Activated naive CD4-positive, alpha-beta T cell treated with anti-CD3 and anti-CD28 coated beads, Interleukin-2, amount 10 ng/mL, durations not matched to agents 5 hours and 36 hours (primary cell): ENCODE measurements at places on chromosomes 7 and 10. TPM values are rescaled to one million over a fixed set of nuclear protein-coding genes. Genes with fewer than 3 reads are reported as not detected.

RASSF4 gene
- 1.3 TPM for total RNA-seq

NUTM2A gene
- total RNA-seq, result 0.50 TPM

ITPRID1 gene
- not detected for total RNA-seq

LIPJ gene
- total RNA-seq, result not detected

CHST15 gene
- total RNA-seq, result 0.14 TPM

CPA4 gene
- not detected for total RNA-seq

PMPCB gene
- total RNA-seq, result 64.6 TPM

CFAP70 gene
- 0.71 TPM for total RNA-seq

IGF2BP3 gene
- 0.41 TPM for total RNA-seq

TMEM196 gene
- total RNA-seq, result not detected

SMO gene
- not detected for total RNA-seq

ELMO1 gene
- 102 TPM for total RNA-seq

PARP12 gene
- 76.0 TPM for total RNA-seq

LRRN3 gene
- 257 TPM for total RNA-seq

FAM25A gene
- total RNA-seq, result not detected

VSTM4 gene
- total RNA-seq, result not detected

KCNH2 gene
- total RNA-seq, result 0.75 TPM

TACC2 gene
- total RNA-seq, result not detected

HGF gene
- total RNA-seq, result not detected

ZNF117 gene
- total RNA-seq, result 5.6 TPM

RBM20 gene
- total RNA-seq, result 0.13 TPM

MMD2 gene
- total RNA-seq, result not detected

PWWP2B gene
- 13.0 TPM for total RNA-seq

GNAT3 gene
- total RNA-seq, result not detected

GUSB gene
- 64.3 TPM for total RNA-seq

CNPY1 gene
- total RNA-seq, result not detected

PDE1C gene
- total RNA-seq, result not detected

ATRNL1 gene
- total RNA-seq, result 0.19 TPM

CPEB3 gene
- 2.3 TPM for total RNA-seq

MRLN gene
- not detected for total RNA-seq

OR2A25 gene
- total RNA-seq, result not detected
